ENCODE measurements at places on chromosomes 13 and 19. TPM values are rescaled to one million over a fixed set of nuclear protein-coding genes. Genes with fewer than 3 reads are reported as not detected.

IGSF23 gene
- total RNA-seq = not detected

IL11 gene
- 0.31 TPM for total RNA-seq

PTGIR gene
- total RNA-seq = 2.7 TPM

ZIM2 gene
- total RNA-seq = 4.6 TPM

ETFB gene
- total RNA-seq = 50.1 TPM

IER2 gene
- total RNA-seq = 18.2 TPM

MAMSTR gene
- 29.2 TPM for total RNA-seq

TEKTIP1 gene
- total RNA-seq = 0.49 TPM

PLVAP gene
- 23.1 TPM for total RNA-seq

KCNC3 gene
- 0.13 TPM for total RNA-seq

ATP4B gene
- not detected for total RNA-seq

ZNF837 gene
- total RNA-seq = 1.0 TPM

RNF225 gene
- not detected for total RNA-seq

OVOL3 gene
- not detected for total RNA-seq

PSG1 gene
- 0.80 TPM for total RNA-seq

PSG6 gene
- total RNA-seq = 0.53 TPM

ZNF709 gene
- total RNA-seq = 5.4 TPM

R3HDM4 gene
- 13.1 TPM for total RNA-seq

Data from muscle of leg (tissue), 16 donors.